Mesothelial cell of epicardium (in vitro differentiated cells): ENCODE measurements at places on chromosomes 3 and 15. TPM values are rescaled to one million over a fixed set of nuclear protein-coding genes. Genes with fewer than 3 reads are reported as not detected.

TIMP4 gene
- total RNA-seq = 0.16 to 0.45 TPM (median 0.18 TPM) in 3 replicates

ZIC1 gene
- 0.22 TPM in 1 of 3 replicates, not detected in the others for total RNA-seq

ATP13A4 gene
- total RNA-seq = 1.9 to 2.0 TPM (median 2.0 TPM) in 3 replicates

PPP1R2 gene
- total RNA-seq = 27.4 to 31.3 TPM (median 30.2 TPM) in 3 replicates

RTP3 gene
- not detected in 3 replicates for total RNA-seq

DNA sequence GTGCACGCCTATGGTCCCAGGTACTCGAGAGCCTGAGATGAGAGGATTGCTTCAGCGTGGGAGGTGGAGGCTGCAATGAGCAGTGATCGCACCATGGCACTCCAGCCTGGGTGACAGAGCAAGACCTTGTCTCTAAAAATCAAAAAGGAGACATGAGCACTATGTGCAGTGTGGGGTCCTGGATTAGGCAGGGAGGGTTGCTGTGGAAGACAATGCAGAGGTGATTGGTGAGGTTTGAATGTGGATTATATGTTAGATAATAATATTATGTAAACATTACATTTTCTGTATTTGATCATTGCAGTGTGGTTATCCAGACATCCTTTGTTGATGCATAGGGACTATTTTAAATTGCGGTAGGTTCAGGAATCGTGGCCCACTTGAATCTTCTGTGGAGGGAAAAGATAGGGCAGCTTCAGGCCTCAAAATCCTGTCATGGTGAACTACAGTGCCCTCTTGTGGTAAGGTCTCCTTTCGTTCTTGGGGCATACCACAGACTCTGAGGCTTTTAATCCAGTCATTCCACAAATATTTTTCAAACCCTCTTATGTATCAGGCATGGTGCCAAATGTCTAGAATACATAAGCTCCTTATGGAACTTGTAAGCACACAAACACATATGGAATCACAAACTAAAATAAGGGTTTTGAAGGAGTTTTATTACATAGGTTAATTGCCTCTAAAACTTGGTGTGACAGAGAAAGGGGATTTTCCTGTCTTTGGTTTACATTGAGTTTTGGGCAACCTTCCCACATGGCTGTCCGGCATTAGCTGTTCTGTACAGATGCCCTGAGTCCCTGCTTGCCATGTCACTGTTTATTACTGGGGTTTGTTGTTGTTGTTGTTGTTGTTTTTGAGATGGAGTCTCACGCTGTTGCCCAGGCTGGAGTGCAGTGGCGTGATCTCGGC lies 37.7 kb downstream of the GPD1L start:
- peaks cover 36% of the 10 kb centered on the region for H3K4me1 ChIP-seq
- peak; percentile 34 for DNase-seq
- no peaks in the 10 kb centered on the region for H3K27me3 ChIP-seq
- H3K4me3 ChIP-seq = no peak overlapping the region
- H3K27ac ChIP-seq = peak overlapping the region; percentile 66
- no peaks in the 10 kb centered on the region for H3K36me3 ChIP-seq

DNA sequence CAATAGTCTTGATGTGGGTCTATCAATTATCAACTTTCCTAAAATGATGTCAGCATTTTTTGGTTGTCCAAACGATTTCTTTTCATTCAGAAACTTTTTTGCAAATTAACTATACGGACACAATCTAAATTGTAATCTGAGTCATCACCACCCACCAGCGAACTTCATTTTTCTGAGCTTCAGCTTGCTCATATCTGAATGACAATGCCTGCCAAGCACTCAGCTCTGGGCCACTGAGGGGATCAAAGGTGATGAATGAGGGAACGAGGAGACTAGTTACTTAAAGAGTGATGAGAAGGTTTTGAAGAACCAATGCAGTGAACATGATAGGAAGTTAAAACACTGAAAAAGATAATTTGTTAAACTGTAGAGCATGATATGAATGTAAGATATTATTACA lies 14.9 kb upstream of the TBC1D23 start:
- H3K27ac ChIP-seq = no peak overlapping the region
- H3K36me3 ChIP-seq = no peaks in the 10 kb centered on the region
- no peak overlapping the region for H3K4me3 ChIP-seq

GRCh38 chr15:59531066-59531675 lies 80.4 kb upstream of the GCNT3 start:
- no peaks in the 10 kb centered on the region for H3K36me3 ChIP-seq
- H3K27ac ChIP-seq = no peak overlapping the region
- no peak overlapping the region for H3K4me3 ChIP-seq
- no peak for DNase-seq

DNA sequence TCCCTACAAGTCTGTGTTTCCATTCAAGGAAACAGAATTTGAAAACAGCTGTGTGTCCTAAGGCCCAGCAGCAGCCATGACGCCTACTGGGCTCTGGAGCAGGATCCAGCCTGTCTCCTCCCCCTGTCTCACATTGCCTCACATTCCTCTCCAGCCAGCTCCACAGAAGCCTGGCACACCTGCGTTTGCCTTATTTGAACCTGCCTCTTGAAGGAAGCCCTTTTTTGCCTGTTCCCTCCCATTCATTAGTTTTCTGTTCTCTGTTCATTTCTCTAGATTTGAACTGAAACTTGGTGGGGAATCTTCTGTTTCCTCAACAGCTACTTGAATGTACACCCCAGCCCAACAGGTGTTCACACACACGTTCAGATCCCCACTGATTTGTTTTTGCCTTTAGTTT lies 890.5 kb downstream of the TUSC7 start:
- H3K4me3 ChIP-seq = no peak overlapping the region
- H3K4me1 ChIP-seq = peaks cover 30% of the 10 kb centered on the region
- no peaks in the 10 kb centered on the region for H3K27me3 ChIP-seq
- no peak for DNase-seq

DNA sequence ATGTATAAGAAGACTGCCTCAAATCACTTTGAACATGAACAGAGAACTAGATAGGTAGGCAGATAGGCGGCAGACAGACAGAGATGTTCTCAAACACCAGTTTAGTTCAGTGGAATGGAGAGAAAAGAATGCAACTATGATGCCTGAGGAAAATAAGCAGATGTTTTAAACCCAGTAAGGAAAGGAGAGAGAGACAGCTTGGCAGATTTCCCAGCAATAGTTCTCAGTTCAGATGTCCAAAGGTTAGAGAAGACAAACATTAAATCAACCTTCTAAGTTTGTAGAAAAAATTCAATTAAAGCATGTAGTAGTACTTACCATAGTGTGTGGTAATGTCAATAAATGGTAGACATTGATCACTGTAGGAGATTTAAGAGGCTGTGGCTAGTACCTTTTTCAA lies 209.6 kb upstream of the PFN2 start:
- H3K36me3 ChIP-seq = no peaks in the 10 kb centered on the region
- H3K27me3 ChIP-seq = no peaks in the 10 kb centered on the region
- DNase-seq = no peak
- H3K27ac ChIP-seq = peak overlapping the region; percentile 21
- peaks cover 16% of the 10 kb centered on the region for H3K4me1 ChIP-seq

- peak overlapping the region; percentile 7 for H3K27ac ChIP-seq
- peaks cover 45% of the 10 kb centered on the region for H3K36me3 ChIP-seq
- H3K4me3 ChIP-seq = no peak overlapping the region
- H3K4me1 ChIP-seq = peaks cover 22% of the 10 kb centered on the region
- DNase-seq = no peak
These were observed 39.6 kb downstream of the CBLB start for GRCh38 chr3:105829229-105829628.

DNA sequence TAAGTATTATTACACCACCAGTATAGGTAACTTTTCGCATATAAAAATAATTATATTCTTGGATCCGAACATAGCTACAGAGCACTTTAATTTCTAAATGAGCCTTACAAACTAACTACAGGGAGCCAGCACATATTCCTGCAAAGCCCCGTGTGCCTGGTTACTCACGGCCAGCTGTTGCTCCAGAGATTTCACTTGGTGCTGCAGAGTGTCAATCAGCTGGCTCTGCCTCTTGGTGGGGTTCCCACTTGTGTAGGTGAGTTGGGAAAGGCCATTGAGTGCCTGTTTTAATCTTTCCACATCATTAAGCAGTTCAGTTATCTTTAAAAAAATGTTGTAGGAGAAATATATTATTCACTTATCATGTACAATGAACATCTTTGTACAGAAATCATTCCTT lies 98.9 kb downstream of the UACA start:
- no peak overlapping the region for H3K4me3 ChIP-seq
- DNase-seq = no peak
- H3K36me3 ChIP-seq = peaks cover 11% of the 10 kb centered on the region
- H3K27ac ChIP-seq = no peak overlapping the region

- no peaks in the 10 kb centered on the region for H3K36me3 ChIP-seq
- peaks cover 29% of the 10 kb centered on the region for H3K4me1 ChIP-seq
- no peak for DNase-seq
- H3K27me3 ChIP-seq = no peaks in the 10 kb centered on the region
These were observed 76.3 kb downstream of the CACNA1D start for GRCh38 chr3:53570709-53571108.

- no peaks in the 10 kb centered on the region for H3K27me3 ChIP-seq
- no peak overlapping the region for H3K27ac ChIP-seq
- no peak for DNase-seq
- H3K36me3 ChIP-seq = peaks cover 43% of the 10 kb centered on the region
These were observed 33.0 kb downstream of the SRP14 start for GRCh38 chr15:40006003-40006402.

GRCh38 chr3:171986176-171986575 lies 53.2 kb upstream of the FNDC3B start:
- no peak for DNase-seq
- no peaks in the 10 kb centered on the region for H3K27me3 ChIP-seq
- H3K27ac ChIP-seq = no peak overlapping the region

DNA sequence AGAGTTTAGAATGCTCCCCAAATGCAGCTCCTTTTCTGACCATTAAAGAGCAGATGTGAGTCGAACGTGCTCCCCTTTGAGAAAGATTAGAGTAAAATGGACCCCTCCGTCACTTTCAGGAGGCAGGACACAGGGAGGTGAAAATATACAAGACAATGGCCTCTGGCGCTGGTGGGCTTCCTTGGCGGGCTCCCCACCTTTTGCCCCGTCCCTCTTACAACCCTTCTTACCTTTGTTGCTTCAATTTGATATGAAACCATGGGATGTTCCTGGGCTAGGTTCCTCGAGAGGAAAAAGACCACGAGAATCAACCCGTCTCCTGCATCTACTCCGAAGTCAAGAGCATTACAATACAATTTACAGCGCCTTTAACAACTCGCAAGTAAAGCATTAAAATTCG lies 214.2 kb downstream of the MEIS2 start:
- H3K4me3 ChIP-seq = peak overlapping the region; percentile 76
- no peaks in the 10 kb centered on the region for H3K27me3 ChIP-seq
- H3K36me3 ChIP-seq = peaks cover 12% of the 10 kb centered on the region
- peak overlapping the region; percentile 98 for H3K27ac ChIP-seq
- DNase-seq = no peak

- H3K4me3 ChIP-seq = no peak overlapping the region
- H3K27ac ChIP-seq = peak overlapping the region; percentile 6
- peak; percentile 49 for DNase-seq
- peaks cover 31% of the 10 kb centered on the region for H3K4me1 ChIP-seq
- no peaks in the 10 kb centered on the region for H3K27me3 ChIP-seq
These were observed 265.2 kb upstream of the TLE3 start for GRCh38 chr15:70362886-70363285.

GRCh38 chr3:25272090-25272489 lies 156.0 kb upstream of the RARB start:
- H3K4me3 ChIP-seq = no peak overlapping the region
- H3K4me1 ChIP-seq = peaks cover 31% of the 10 kb centered on the region
- no peak for DNase-seq
- H3K36me3 ChIP-seq = peaks cover 2% of the 10 kb centered on the region

GRCh38 chr3:121545049-121545573 lies 677 bp downstream of the POLQ start:
- H3K27me3 ChIP-seq = no peaks in the 10 kb centered on the region
- H3K4me1 ChIP-seq = peaks cover 6% of the 10 kb centered on the region
- H3K27ac ChIP-seq = peak overlapping the region; percentile 83

- H3K4me3 ChIP-seq = no peak overlapping the region
- H3K36me3 ChIP-seq = peaks cover 60% of the 10 kb centered on the region
- no peaks in the 10 kb centered on the region for H3K4me1 ChIP-seq
These were observed 86.5 kb downstream of the AQR start for GRCh38 chr15:34883042-34883441.

DNA sequence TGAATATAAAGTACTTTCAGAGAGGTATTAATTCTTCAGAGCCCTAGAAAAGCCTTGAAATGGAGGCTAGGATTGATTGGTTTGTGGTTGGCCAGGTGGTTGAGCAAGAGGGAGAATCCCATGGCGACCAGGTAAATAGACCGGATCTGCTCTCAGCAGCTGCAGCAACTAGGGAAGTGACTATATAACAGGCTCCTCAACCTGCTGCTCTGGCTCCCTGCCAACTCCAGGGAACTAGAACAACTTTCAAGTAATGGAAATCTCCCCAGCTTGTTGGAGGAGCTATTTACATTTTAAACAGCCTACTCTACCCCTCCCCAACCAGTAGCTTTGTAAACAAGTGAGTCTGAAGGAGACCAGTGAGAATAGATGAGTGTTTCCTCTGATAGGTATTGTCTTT lies 121.8 kb upstream of the CADM2 start:
- no peak overlapping the region for H3K27ac ChIP-seq
- peak; percentile 34 for DNase-seq
- H3K36me3 ChIP-seq = no peaks in the 10 kb centered on the region
- no peak overlapping the region for H3K4me3 ChIP-seq

DNA sequence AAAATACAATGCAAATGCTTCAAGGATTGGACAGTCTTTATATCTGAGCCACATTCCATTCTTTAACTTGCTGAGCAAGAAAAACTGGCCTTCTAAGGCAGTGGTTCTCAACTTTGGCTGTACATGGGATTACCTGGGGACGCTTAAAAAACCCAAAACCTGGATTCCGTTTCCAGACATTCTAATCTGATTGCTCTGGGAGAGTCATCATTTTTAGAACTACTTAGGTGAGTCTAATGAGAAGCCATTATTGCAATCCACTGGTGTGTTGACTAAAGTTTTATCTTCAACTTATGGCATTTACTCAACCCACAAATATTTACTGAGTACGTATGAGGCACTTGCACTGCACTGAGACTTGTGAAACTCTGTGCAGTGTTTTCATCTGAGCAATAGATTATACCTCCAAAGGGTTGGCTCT lies 195.7 kb upstream of the ATP11B start:
- no peaks in the 10 kb centered on the region for H3K27me3 ChIP-seq
- H3K36me3 ChIP-seq = no peaks in the 10 kb centered on the region
- no peak for DNase-seq

DNA sequence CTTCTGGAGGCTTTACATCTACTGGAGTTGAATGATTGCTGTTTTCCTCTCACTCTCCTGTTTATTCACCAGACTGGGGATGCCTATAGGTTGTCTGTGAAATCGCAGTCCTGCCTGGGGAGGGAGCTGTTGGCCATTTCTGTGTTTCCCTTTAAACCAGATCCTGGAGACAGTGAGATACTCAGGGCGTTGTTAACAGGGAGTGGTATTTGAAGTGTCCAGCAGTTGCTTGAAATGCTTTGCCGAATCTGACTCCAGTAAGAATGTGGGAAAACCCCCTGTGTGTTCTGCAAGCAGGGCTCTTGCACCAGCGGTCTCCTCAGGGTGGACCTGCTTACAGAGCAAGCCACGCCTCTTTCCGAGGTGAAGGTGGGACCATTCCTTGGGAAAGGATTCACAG lies 4.3 kb upstream of the LRRK1 start:
- H3K4me1 ChIP-seq = peaks cover 4% of the 10 kb centered on the region
- H3K36me3 ChIP-seq = no peaks in the 10 kb centered on the region
- H3K27me3 ChIP-seq = peaks cover 58% of the 10 kb centered on the region
- H3K27ac ChIP-seq = no peak overlapping the region
